Gastrocnemius medialis (tissue), 4 donors: ENCODE measurements at places on chromosomes 2 and 18. TPM values are rescaled to one million over a fixed set of nuclear protein-coding genes. Genes with fewer than 3 reads are reported as not detected.

Gene FARP2
- total RNA-seq = 14.5 TPM

- no peak for DNase-seq
Measured at GRCh38 chr2:105747991-105748390, 3.3 kb downstream of the NCK2 start.

DNA sequence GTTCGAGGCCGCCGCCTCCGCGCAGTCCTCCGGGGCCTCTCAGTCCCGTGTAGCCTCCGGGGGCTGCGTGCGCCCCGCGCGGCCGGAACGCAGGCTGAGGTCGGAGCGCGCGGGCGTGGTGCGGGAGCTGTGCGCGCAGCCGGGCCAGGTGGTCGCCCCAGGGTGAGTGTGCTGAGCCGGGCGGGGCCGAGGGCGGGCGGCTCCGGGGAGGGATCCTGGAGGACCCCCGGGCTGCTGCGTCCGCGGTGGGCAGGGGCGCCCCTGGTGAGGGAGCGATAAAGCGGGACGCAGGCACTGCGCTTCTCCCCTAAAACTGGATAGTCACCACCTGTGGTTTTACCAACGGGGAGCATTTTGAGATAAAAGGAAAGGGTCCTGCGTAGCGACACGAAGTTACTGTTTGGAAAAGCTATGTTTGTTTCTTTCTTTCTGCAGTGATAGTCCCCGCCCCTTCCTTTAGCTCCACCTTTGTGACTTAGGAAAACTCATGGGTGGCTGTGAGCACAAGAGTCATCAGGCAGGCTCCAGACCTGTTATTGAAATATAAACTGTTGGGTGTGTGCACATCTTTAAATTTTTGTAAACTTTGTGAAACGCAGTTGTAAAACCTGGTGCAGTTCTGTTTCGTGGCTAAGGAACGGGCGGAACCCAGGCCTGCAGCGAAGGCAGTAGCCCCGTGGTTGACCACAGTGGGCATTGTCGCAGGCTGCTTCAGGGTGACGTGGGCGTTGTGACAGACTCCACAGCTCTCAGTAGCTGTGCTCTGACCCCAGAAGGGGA, 687 bp downstream of the CTDP1 start:
- DNase-seq = no peak

Gene SERPINB4
- total RNA-seq = not detected

DNA sequence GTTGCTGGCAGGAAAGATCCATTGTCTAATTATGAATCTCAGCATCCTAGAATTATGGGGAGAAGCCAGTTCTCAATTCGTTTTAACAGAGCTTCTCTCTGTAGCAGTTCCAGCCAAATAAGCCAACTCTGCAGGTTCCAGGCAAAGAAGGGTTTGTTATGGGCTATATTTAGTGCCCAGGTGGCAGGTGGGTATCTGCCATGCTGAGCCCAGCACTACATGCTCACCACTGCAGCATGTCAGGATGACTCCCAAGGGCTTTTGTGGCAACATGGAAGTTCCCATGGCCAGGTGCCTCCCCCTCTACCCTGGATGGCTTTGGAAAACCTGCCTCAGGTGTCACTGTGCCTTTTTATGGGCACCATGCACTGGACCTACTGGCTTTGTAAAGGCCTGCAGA, 137.7 kb upstream of the MSH6 start:
- no peak for DNase-seq
